ENCODE measurements at places on chromosomes 3 and 15.

- no peak for DNase-seq
Observed at GRCh38 chr3:143360244-143360643, 240.7 kb downstream of the CHST2 start.

- DNase-seq, result no peak
Observed at GRCh38 chr3:149375501-149376196, 1.8 kb downstream of the TM4SF1 start.

- DNase-seq, result no peak
Observed at GRCh38 chr3:14464141-14464465, 61.7 kb downstream of the SLC6A6 start.

DNA sequence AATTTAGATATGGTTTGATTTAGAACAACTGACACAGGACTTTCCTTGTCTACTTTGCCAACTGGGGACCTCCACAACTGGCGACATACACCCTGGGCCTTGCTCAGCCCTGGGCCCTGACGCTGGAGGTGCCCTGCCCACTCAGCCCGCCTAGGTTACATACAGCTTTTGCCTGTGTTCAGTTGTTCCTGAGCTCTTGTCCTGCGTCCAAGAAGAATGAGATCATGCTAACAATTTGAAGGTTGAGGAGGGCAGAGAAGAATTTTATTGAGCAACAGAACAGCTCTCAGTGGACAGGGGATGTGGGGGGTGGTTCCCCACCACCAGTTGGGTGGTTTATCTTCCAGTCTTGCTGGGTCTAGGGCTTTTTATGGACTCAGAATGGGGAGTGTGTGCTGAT lies 67.9 kb downstream of the IQCH start:
- DNase-seq, result no peak
